ENCODE measurements at places on chromosomes 6 and 20.

DNA sequence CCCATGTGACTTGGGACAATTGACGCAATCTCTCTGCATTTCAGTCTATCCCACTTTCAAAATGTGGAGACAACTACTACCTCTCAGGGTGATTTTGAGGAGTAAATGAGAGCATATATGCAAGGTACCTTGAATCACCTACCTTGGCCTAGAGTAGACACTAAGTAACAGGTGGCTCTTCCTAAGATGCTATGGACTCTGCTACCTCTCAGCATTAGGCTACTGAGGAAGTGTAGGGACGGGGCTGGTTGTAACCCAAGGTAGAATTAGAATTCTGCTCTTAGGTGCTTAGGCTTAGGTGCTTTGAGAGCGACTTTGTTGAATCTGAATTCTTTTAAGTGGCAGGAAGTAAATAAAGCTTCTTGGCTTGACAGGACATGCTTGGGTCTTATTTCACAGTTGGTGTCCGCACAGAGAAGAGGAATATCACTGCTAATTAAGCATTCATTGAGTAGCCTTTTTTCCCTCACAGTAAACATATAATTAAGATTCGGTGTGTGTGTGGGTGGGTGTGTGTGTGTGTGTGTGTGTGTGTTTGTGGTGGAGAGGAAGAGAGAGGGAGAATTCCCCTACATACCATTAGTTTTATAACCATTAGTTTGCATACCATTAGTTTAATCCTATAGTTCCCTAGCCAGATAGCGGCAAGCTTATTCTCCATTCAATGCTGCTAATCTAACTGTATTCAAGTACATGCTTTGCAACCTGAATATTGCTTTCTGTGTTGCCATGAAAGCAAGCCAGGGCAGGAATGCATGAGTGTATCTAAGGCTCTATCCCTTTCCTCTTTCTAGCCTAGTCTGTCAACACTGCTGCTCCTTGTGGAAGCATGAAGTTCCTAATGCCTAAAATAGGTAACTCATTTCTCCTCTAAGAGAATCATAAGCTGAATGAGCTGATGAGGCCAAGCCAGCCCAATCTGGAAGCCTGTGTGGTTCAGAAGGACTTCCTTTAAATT lies 112.5 kb downstream of the IPCEF1 start:
- no peak for DNase-seq

DNA sequence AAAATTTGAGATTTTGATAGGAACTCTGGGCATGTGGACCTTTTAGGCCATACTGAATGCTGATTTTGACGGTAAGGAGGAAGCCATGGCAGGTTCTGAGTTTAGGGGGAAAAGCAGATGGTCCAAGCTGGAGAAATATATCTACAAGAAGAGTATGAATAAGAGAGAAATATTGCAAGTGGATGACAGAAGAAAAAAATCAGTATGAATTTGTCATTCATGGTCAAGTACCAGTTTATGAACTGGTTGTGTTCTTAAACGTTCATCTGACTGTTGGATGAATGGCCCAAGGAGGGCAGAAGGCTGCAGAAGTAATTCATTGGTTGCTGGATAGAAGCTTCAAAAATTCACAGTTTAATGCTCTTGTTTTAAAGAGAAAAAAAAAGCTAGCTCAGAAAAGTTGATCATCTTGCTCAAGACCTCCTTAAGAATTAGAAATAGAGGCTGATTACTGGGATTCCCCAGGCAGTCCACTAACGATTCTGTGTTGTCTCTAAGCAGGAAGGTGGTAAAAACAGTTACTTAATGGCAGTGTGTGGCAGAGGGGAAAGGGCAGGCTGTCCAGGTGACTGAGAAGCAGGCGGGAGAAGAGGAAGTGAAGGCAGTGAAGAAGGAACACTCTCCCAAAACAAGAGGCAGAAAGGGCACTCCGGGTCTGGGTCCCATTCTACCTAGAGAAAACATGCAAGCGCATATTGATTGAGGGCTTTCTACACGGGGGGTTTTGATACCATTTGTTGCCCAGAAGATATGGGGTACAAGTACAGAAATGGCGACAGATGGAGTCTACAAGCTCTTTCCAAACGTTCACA lies 2.0 kb upstream of the DUSP22 start:
- no peak for DNase-seq

DNA sequence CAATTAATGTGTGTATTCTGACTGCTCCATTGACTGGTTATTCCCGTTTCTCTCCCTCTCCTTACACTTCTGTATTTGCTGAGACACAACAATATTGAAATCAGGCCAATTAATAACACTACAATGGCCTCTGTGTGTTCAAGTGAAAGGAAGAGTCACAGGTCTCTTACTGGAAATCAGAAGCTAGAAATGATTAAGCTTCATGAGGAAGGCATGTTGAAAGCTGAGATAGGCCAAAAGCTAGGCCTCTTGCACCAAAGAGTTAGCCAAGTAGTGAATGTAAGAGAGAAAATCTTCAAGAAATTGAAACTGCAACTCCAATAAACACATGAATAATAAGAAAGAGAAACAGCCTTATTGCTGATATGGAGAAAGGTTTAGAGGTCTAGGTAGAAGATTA lies 489.5 kb upstream of the CITED2 start:
- no peak for DNase-seq

- no peak for DNase-seq
These were observed 2.6 kb downstream of the CST3 start for GRCh38 chr20:23634985-23635767.

DNA sequence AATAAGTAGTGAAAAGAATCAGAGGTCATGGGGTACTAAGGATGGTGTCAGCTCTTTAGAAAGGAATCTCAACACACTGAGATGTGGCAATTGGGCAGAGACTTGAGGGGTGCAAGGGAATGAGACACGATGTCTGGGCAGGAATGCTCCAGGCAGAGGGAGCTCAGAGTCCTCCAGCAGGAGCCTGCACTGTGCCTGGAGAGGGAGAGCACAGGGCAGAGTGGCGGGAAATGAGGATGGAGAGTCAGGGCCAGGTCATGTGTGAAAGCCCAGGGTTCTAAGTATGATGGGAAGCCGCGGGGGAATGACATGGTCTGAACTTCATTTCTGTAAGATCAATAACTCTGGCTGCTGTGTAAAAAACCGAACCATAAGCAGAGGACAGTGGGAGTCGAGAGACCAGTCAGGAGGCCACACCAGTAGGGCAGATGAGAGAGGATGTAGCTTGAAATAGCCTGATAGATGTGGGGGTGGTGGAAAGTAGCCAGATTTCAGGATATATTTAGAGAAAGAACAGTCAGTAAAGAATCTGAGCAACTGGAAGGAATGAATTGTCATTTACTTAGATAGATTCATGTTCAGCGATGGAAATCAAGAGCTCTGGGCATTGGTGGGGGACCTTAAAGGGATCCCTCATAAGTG lies 133.4 kb upstream of the DTNBP1 start:
- DNase-seq: no peak

- DNase-seq: no peak
These were observed 87.0 kb upstream of the RNF24 start for GRCh38 chr20:4102381-4102780.

DNA sequence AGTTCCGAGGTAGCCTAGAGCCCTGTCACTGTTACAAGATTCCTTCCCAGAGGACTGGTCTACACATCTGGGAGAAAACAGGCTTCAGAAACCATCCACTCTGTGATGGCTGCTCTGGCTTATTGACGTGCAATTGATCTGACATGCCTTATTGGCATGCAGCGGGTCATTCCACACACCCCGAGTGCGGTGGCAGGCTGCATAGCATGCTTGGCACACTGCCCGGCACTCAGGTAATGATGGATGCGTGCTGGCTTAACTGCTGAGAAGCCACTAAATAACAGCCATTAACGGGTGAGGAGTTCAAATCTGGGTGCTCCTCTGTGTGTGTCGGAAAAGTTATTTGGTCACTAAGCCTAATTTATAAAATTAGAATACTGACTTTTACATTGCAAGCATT lies 67.9 kb upstream of the CDH4 start:
- DNase-seq: no peak

- no peak for DNase-seq
These were observed 45.8 kb upstream of the ARID1B start for GRCh38 chr6:156731396-156731795.

- DNase-seq: no peak
These were observed 54.0 kb upstream of the AKIRIN2 start for GRCh38 chr6:87755708-87756671.

DNA sequence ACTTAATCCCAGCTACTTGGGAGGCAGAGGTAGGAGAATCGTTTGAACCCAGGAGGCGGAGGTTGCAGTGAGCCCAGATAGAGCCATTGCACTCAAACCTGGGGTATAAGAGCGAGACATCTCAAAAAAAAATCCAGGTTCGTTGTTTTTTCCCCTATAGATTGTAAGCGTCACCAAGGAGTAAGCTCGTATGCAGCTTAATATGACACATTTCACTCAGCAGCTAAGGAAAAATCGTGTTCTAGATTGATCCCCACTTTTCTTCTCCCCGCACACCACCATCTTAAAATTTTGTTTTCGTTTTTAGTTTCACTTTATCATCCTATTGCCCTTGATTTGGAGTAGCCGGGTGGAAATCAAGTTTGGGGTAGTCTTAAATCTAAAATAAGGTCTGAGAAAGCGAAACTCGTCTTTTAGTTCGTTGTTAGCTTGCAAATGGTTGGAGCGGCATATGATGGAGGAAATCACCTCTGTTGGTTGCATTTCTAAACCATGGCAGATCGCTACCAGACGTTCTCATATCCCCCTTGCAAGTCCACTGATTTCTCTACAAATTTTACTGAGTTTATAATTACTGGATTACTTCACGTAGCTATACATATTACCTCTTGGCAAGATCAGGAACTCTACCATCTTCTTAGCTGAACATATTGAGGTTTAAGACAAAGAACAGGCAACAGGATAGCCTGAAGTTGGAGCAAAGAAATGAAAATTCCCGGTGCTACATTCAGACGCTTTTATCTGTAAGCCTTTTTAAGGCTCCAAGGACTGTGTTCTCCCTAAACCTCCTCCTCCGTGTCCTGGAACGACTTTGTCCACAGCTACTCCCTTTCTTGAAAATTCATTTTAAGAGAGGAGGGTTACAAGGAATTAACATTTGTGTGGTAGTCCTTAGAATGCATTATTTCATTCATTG lies 91.1 kb upstream of the BTN3A2 start:
- DNase-seq: no peak

DNA sequence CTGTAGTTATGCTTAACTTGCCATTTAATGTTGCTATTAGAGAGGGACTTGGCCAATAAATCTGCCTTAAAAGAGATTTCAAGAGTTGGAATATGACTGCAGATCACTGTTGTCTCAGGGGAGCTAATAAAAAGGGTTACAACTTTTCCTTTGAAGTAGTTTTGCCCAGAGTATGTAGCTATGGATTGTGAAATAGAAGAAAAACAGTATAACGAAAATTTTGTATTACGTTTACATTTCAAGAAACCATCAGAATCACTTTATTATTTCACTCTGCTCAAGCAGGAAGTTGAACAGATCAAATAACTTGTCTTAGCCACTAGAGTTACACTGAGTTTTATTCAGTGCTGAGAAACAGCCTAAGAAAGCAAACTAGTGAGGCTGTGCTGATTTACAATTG lies 3.0 kb upstream of the ZSCAN26 start:
- no peak for DNase-seq
